ENCODE measurements at places on chromosomes 11 and 22.

DNA sequence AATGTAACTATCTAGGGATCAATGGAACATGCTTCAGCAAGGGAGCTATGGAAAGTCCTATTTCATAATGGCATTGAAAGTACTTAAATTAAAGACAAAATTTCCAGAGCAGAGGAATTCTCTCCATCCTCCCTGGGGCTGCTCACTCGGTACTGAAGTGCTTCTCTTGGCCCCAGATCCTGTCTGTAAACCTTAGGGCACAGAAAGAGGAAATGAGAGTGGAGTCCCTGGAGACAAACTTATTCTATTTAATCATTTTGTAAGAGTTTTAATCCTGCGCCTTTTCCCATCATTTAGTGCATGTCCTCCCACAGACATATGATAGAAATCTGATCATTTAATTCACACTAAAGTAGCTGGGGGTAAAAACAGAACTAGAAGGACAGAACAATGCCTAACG, 20.9 kb upstream of the PAMR1 start:
- no peak for DNase-seq

DNA sequence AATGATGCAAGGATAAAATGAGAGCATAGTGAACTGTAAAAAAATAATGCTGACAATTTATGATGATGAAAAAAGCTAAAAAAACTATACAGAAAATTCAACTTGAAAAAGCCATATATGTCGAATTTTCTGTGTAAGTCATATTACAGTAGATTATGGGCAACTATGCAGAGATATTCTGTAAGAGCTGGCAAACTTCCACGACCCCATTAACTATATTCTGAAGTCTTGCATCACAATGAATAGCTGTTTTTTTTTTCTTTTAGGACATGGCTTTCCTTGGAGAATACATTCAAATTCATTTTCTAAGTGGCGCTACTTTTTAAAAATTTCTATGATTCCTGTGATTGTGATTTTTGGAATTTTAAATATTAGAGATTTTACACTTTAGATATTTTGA, 18.4 kb downstream of the PSMD13 start:
- DNase-seq = no peak

DNA sequence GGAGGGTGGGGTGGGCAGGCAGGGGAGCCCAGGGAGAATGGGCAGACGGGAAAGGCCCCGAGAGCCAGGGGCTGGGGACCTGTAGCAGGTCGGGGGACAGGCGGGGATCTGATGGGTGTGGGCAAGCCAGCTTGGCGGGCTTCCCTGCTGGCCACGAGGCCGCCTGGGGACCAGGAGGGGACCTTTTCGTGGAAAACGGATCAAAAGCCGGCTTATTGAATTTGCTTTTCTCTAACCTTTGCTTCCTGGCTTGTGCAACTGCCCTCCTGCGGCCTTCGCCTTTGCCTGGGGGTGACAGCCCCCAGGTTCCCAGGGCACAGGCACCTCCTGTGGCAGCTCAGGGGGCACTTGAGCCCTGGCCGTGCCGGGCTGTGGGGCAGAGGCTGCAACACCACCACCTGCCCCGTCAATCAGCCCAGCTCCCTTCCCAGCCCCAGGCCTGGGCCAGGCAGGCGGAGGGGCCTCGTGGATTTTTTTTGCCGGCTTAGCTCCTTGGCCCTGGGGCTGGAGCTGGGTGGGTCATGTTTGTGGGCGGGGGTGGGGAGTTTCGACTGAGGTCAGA, 41.6 kb upstream of the H19 start:
- DNase-seq = no peak

- DNase-seq = no peak
Observed at GRCh38 chr11:134581966-134582769, 170.1 kb upstream of the B3GAT1 start.

DNA sequence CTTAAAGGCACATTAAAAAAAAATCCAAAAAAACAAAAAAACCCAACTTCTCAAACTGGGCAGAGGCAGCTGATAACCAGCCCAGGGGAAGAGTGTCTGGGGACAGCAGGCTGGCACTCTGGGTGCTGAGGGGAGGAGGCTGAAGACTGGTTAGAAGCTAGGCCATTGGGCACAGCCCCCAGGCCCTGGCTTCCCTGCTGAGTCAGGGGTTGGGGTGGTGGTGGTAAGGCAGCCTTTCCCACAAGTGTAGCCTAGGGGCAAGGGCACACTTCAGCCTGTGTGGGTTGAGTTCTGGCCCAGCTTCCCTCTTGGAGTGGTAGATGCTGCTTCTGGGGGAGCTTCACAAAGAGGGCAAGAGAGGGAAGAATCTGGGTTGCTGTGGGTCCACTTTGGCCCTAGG, 16.3 kb upstream of the ARFGAP3 start:
- no peak for DNase-seq

GRCh38 chr11:67083786-67084366, 27.2 kb downstream of the RHOD start:
- DNase-seq = no peak

GRCh38 chr11:69702239-69702691, 1.6 kb downstream of the FGF19 start:
- no peak for DNase-seq

GRCh38 chr11:115201111-115201792, 303.0 kb downstream of the CADM1 start:
- DNase-seq = no peak

DNA sequence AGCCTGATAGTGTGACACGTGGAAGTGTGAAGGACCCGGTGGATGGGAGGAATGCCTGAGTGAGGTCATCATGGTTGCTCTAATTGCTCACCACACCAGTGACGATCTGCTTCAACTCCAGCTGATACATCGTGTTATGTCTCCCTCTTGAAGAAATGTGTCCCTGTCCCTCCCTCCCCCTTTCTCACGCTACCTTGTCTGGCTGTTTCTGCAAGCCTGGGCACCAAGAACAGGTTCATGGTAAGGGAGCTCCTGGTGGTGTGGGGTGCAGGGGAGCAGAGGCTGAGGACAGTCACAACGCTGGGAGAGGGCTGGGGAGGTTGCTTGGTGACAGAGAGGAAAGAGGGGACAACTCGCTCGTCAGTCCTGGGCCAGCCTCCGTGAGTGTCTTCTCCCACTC, 413.4 kb downstream of the SOX6 start:
- DNase-seq = no peak

DNA sequence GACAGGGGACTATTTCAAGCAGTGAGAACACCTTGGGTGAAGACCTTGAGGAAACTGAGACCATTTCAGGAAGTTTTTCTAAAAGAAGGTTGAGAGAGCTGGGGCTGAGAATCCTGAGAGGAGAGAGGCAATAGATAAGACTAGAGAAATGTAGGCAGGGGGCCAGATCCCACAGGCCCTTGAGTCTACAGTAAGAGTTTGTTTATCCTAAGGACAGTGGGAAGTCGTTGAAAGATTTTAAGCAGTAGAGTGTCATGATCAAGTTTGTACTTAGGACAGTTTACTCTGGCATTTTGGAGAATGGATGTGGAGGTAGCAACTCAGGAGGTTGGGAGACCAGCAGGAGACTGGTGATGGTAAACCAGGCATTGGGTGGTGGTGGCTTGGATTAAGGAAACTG, 17.1 kb downstream of the HSD17B12 start:
- DNase-seq = no peak

DNA sequence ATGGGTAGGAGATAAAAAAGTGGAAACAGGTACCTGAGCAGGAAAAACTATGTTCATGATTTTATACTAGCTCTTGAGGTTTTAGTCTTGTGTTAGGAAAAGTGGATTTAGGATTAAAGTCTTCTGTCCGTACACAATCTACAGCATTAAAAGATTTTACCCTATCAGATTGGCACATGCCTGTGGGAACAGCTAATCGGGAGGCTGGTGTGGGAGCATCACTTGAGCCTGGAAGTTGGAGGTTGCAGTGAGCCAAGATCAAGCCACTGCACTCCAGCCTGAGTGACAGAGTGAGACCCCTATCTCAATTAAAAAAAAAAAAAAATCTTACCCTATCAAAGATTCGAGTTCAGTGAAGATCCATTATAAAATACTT, 12.2 kb upstream of the CRKL start:
- no peak for DNase-seq

- no peak for DNase-seq
Observed at GRCh38 chr11:59154610-59155009, 12.0 kb downstream of the FAM111A start.

GRCh38 chr22:45544588-45545170, 42.0 kb downstream of the FBLN1 start:
- DNase-seq = peak; percentile 14

- peak; percentile 1 for DNase-seq
Observed at GRCh38 chr11:135036488-135037297, 624.7 kb upstream of the B3GAT1 start.

GRCh38 chr11:13216019-13216710, 61.4 kb upstream of the BMAL1 start:
- no peak for DNase-seq

DNA sequence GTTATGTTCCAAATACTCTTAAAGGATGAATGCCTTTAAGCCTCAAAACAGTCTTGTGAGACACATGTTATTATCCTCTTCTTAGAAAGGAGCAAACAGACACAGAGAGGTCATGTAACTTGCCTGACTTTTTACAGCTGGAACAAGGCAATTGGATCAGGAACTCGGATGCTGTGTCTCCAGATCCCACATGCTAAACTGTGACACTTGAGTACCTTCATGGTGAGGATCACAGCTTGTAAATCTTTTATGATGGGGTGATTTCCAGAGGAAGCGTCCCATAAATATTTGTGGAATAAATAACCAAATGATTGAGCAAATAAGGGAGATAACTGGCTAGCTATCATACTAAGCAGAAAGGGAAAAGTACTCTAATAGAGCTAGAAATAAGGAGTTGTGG, 171.2 kb downstream of the C11orf91 start:
- no peak for DNase-seq

DNA sequence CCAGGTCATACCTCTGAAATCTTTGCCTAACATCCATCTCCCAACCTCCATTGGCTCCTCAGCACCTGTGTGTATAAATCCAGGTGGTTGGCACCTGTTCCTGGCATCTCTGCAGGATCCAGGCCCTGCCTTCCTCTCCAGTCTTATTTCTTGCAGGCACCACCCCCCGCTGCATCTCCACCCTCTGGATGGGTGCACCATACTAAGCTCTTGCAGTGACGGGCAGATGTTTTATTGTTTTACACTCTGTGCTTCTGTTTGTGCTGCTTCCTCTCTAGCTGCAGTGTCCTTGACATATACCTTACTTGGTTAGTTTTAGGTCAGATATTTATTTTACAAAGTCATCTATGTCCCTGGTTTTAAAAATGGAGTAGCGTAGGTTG, 102.6 kb downstream of the TBC1D22A start:
- no peak for DNase-seq

DNA sequence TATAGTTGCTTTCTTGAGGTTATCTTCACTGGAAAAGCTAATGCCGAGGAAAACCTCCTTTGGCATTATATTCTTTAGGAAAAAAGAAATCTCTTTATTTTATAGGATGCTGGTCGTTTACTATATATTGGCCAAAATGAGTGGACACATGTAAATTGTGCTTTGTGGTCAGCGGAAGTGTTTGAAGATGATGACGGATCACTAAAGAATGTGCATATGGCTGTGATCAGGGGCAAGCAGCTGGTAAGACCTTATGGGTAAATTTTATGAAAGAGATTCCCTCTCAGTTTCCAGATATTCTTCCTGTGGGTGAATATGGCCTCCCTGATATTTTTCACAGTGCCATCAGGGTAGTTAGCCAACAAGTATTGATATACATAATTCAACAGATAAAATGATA, 29.4 kb upstream of the TTC36 start:
- DNase-seq = no peak

DNA sequence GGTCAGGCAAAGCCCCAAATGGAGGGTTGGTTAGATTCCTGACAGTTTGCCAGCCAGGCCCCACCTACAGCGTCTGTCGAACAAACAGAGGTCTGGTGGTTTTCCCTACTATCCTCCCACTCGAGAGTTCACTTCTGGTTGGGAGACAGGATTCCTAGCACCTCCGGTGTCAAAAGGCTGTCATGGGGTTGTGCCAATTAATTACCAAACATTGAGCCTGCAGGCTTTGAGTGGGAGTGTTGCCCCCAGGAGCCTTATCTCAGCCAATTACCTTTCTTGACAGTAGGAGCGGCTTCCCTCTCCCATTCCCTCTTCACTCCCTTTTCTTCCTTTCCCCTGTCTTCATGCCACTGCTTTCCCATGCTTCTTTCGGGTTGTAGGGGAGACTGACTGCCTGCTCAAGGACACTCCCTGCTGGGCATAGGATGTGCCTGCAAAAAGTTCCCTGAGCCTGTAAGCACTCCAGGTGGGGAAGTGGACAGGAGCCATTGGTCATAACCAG, 4.7 kb upstream of the TTC36 start:
- peak; percentile 23 for DNase-seq

DNA sequence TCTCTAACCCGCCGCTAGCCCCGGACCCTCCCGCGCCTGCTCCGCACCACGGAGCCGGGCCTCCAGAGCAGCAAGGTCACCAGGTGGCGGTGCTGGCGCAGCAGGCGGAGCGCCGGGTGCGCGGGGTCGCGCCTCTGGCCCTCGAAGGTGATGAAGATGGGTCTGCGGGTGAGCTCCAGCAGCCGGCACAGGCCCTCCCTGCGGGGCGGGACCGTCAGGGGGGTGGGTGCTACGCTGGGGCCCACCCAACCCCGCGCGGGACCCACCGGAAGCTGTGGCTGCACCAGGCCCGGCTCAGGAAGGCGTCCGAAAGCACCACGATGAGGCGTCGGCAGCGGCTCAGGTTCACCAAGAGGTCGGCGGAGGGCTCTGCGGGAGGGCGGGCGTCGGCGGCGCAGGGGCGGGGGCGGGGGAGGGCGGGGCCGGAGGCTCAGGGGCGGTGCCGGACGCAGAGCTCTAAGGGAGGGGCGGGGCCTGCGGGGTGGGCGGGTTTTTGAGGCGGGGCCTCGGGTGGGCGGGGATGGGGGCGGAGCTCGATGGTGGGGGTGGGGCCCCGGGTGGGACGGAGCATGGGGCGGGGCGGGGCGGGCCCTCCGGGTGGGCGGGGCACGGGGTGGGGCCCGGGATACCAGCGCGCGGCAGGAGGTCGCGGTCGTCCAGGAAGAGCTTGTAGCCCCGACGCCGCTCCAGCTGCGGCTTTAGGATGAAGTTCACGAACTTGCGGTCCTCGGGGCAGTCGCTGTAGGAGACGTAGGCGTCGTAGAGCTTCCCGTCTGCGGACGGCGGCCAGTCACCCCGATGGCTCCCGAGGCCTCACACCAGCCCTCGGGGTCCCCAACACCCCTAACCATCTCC, 7.8 kb downstream of the SIGIRR start:
- peak; percentile 88 for DNase-seq

- DNase-seq = no peak
Observed at GRCh38 chr11:11428714-11429113, 75.7 kb upstream of the CSNK2A3 start.

GRCh38 chr22:29313126-29313575, 2.3 kb downstream of the RASL10A start:
- peak; percentile 86 for DNase-seq

- DNase-seq = no peak
Observed at GRCh38 chr11:61866231-61866957, 25.0 kb downstream of the FADS3 start.

GRCh38 chr11:119797736-119798135, 68.7 kb upstream of the NECTIN1 start:
- DNase-seq = no peak

- no peak for DNase-seq
Observed at GRCh38 chr11:37026326-37026725, 428.3 kb upstream of the RAG2 start.

All from erythroblast (primary cell).